MM.1S (cell line): ENCODE measurements at places on chromosomes 13 and 19.

DNA sequence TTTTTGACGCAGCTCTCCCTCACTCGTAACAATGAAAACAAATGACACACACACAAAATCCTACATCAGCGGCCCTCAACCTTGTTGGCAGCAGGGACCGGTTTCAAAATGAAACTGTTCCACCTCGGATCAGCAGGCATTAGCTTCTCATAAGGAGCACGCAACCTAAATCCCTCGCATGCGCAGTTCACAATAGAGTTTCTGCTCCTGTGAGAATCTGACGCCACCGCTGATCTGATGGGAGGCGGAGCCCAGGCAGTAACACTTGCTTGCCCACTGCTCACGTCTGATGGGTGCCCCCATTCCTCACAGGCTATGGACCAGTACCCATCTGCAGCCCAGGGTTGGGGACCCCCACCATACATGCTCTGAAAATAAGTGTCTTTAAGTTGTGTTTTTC, 43.4 kb downstream of the DHRS12 start:
- no peaks in the 10 kb centered on the region for H3K36me3 ChIP-seq
- H3K4me1 ChIP-seq: peaks cover 15% of the 10 kb centered on the region; the same call in 1 of the 2 replicates
- H3K27ac ChIP-seq: no peak overlapping the region
- no peaks in the 10 kb centered on the region for H3K27me3 ChIP-seq

- H3K27me3 ChIP-seq: no peaks in the 10 kb centered on the region
- DNase-seq: peak; percentile 44
- peaks cover 4% of the 10 kb centered on the region for H3K4me1 ChIP-seq
- peak overlapping the region; percentile 86 for H3K4me3 ChIP-seq
- no peaks in the 10 kb centered on the region for H3K36me3 ChIP-seq
- 0 out of 2 replicates have a peak overlapping the region, but pooled peaks have one; percentile 13 for H3K27ac ChIP-seq
Measured at GRCh38 chr19:45508861-45509691, 1.8 kb downstream of the VASP start.

DNA sequence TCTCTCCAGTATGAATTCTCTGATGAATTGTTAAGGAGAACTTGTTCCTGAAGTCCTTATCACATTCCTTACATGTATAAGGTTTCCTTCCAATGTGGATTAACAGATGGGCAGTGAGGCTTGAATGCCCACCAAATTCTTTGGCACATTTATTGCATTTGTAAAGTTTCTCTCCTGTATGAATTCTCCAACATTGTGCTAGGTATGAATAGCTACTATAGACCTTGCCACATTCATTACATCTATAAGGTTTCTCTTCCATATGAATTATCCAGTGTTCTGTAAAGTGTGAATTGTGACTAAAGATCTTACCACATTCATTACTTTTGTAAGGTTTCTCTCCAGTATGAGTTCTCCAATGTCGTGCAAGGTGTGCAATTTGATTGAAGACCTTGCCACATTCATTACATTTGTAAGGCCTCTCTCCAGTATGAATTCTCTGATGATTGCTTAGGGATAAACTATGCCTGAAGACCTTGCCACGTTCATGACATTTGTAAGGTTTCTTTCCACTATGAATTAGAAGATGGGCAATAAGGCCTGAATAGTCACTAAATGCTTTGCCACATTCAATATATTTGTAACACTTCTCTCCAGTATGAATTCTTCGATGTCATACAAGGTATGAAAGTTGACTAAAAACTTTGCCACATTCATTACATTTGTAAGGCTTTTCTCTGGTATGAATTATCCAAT, 20.4 kb downstream of the ZNF578 start:
- H3K36me3 ChIP-seq: no peaks in the 10 kb centered on the region
- no peak overlapping the region for H3K27ac ChIP-seq
- no peaks in the 10 kb centered on the region for H3K4me1 ChIP-seq

DNA sequence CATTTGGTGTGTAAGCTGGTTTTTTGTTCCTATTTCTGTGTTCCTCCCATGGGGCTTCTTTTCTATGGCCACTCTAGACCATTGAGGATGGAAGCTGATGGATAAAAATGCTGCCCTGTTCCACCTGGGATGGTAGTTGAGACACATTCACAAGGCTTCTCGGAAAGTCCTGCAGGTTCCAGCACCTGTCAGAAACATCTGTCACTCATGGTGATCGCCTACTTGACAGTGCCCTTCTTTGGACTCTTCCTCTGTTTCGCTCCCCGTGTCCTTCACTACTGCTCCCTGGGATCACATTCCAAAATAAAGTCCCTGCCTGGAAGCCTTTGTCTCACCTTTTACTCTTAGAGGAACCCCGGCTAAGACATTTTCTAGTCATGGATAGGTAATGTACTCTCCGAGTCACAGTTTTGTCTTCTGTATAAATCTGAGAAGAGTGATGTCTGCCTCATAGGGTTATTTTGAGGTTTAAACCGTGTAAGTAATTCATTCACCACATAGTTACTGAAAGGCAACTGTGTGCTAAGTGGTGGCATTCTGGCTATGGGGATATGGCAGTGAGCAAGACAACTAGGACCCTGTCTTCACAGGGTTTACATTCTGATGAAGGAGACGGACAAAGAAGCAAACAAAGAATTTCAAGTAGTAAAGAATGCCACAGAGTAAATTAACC, 21.0 kb downstream of the UBAC2 start:
- H3K27me3 ChIP-seq: no peaks in the 10 kb centered on the region
- H3K4me3 ChIP-seq: no peak overlapping the region
- no peaks in the 10 kb centered on the region for H3K4me1 ChIP-seq

DNA sequence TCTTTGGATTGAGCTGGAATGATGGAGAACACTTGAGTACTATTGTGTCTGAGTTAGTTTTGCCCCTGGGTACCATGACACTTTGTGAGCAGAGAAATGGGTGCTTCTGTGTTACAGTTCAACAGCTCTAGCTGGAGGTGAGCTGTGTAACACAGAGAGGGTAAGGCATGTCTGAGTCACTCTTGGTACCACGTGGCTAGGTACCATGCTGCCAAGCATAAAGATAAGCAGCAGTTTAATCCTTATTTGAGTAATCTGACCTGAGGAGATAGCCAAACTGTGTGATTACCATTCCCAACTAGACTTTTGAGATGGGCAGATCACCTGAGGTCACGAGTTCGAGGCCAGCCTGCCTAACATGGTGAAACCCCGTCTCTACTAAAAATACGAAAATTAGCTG, 122.0 kb downstream of the OLFM4 start:
- H3K27me3 ChIP-seq: no peaks in the 10 kb centered on the region
- no peak overlapping the region; the same call in 1 of the 2 replicates for H3K27ac ChIP-seq

DNA sequence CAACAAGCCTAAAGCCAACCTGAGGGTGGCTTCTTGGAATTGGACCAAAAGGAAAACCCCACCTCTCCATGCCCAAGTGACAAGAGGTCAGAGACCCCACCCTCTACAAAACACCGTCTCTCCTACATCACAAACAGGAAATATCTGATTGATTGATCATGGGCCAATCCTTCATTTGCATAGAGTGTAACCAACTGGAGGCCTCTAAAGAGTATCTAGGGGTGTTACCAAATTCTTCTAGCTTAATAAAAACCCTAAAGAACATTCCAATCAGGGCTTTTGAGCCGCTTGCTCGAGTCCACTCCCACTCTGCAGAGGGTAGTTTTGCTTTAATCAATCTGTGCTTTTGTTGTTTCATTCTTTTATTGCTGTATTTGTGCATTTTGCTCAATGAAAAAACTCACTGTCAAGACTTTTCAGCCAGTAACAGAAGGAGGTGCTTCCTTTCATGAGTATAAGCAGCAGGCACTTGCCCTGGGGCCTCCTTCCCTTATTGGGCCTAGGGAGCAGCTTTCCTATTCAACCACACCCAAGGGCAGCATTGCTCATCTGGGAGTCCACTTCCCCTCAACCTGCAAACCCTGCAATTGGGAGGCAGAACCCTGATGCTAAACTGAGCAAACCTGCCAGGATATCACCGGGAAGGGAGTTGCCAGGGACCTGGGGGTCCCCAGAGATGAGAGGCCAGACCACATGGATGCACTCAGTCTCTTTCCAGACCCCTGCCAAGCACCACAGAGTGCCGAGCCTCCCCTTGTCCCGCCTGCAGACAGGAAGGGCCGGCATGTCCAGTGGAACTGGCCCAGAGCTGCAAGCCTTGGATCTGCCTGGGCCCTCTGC, 154.3 kb upstream of the VSTM2B start:
- H3K36me3 ChIP-seq: no peaks in the 10 kb centered on the region
- no peaks in the 10 kb centered on the region for H3K4me1 ChIP-seq
- H3K4me3 ChIP-seq: no peak overlapping the region
- peaks cover 50% of the 10 kb centered on the region for H3K27me3 ChIP-seq
- H3K27ac ChIP-seq: no peak overlapping the region

DNA sequence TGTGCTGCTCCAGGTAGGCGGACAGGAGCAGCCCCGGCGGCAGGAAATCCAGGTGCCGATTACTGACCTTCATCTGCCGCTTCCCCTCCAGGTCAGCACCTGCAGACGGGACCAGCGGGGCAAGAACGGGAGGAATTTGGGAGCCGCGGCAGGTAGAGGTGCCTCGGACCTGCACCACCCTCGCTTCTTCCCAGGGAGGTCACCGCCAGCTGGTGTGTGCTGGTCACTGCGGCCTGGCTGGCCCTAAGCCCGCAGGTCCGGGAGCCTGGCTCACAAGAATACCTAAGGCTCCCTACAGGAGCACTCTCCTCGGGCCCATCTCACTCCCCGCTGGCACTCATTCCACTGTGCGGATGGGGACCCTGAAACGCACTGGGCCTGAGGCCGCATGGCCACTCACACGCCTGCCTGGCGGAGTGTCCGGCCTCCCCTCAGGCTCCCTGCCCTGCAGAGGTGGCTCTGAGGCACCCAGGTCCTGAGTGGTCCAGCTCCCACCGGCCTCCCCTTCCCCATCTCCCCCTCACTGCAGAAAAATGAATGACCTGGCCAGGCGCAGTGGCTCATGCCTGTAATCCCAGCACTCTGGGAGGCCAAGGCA, 4.3 kb downstream of the RNU6-9 start:
- no peak overlapping the region for H3K4me3 ChIP-seq
- H3K27ac ChIP-seq: no peak overlapping the region
- no peaks in the 10 kb centered on the region for H3K27me3 ChIP-seq
- H3K4me1 ChIP-seq: no peaks in the 10 kb centered on the region
- no peaks in the 10 kb centered on the region for H3K36me3 ChIP-seq

GRCh38 chr13:90947976-90948375, 399.5 kb upstream of the MIR17HG start:
- no peak for DNase-seq
- no peaks in the 10 kb centered on the region for H3K27me3 ChIP-seq
- H3K4me1 ChIP-seq: no peaks in the 10 kb centered on the region
- no peak overlapping the region for H3K4me3 ChIP-seq
- H3K27ac ChIP-seq: no peak overlapping the region
- no peaks in the 10 kb centered on the region for H3K36me3 ChIP-seq

DNA sequence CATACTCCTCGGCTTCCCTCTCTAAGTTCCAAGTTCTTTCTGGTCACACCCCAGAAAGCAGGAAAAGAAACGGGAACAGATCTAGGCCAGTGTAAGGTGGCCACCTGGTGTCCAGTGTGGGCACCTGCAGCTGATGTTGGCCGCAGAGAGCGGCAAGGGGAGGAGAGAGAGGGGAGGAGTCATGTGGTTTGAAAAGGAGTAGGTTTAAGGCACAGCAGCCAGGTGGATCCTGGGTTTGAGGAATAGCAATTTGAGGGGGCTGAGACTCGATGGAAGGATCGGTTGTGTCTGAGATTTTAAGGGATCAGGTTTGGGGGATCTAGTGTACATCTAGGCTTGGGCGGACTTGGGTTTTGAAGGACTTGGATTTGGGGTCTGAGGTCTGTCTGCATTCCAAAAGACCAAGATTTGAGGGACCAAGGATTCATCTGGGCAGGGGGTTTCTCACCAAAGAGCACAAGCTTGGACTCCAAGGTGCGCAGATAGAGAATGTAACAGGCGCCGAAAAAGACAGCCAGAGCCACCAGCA, 1.2 kb downstream of the RABAC1 start:
- H3K27me3 ChIP-seq: no peaks in the 10 kb centered on the region
- no peaks in the 10 kb centered on the region for H3K36me3 ChIP-seq
- peak overlapping the region; percentile 96 for H3K4me3 ChIP-seq
- peaks cover 12% of the 10 kb centered on the region for H3K4me1 ChIP-seq
- peak; percentile 83 for DNase-seq

DNA sequence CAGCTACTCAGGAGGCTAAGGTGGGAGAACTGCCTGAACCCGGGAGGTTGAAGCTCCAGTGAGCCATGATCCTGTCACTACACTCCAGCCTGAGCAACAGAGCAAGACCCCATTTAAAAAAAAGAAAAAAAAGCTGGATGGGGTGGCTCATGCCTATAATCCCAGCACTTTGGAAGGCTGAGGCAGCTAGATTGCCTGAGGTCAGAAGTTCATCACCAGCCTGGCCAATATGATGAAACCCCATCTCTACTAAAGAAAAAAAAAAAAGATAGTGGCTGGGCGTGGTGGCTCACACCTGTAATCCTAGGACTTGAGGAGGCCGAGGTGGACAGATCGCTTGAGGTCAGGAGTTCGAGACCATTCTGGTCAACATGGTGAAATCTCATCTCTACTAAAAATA, 15.0 kb downstream of the LTBP4 start:
- H3K27me3 ChIP-seq: no peaks in the 10 kb centered on the region
- H3K4me3 ChIP-seq: no peak overlapping the region
- H3K36me3 ChIP-seq: no peaks in the 10 kb centered on the region
- H3K27ac ChIP-seq: no peak overlapping the region

DNA sequence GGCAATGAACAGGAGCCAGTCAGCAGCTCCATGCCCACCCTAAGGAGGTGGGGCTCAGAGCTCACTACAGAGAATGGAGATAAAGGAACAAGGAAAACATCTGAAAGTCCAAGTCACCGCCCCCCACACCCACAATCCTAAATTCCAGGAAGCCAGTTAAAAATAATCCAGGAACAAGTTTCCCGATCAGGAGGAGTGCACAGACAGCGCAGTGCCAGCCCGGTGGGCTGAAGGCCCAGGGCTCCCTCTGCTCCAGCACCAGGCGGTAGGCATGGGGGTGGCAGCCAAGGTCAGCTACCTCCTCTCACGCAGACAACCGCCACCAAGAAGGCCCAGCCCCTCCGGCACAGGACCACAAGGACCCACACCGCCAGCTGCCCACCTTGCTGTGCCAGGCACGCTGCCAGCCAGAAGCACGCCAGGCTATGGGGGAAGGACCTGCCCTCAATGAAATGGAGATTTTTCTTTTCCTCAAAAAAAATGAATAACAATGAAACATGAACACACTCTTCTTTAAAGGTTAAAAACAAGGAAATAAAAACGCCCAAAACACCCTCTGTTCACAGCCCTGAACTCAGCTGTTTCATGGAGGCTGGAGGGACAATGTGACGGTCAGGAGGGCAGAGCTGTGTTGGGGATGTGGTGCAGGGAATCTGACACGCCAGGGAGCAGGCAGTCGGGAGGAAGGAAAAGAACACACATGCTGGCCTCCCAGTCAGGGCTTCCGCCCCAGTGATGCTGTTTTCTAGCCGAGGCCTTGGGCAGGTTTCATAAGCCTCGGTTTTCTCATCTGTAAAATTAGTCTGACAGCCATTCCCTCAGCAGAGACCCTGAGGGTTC, 11.0 kb downstream of the STK24 start:
- no peaks in the 10 kb centered on the region for H3K36me3 ChIP-seq
- H3K4me3 ChIP-seq: no peak overlapping the region
- H3K4me1 ChIP-seq: peaks cover 12% of the 10 kb centered on the region; the same call in 1 of the 2 replicates
- H3K27me3 ChIP-seq: no peaks in the 10 kb centered on the region

DNA sequence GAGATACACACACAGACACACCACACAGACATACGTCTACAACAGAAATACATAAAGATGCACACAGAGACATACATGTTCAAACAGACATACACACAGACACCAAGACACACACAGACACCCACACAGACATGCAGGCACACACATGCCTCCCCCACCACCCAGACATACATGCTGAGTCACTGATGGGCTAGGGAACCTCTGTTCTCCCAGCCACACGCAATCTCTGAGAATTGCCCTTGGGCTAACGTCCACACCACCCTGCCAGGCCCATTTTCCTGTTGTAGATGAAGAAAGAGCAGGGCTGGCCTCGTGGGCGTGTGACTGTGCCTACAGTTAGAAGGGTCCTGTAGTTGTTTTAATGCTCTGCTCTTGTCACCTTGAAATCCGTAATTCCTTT, 261.9 kb downstream of the KCNRG start:
- no peak overlapping the region for H3K4me3 ChIP-seq
- H3K4me1 ChIP-seq: no peaks in the 10 kb centered on the region
- H3K36me3 ChIP-seq: no peaks in the 10 kb centered on the region
- H3K27me3 ChIP-seq: no peaks in the 10 kb centered on the region
- no peak for DNase-seq
